Fibroblast of upper back skin (primary cell): ENCODE measurements at places on chromosomes 13 and 19.
A peak's percentile ranks its signal among the peaks of the same experiment; 100 is the strongest.

GRCh38 chr13:44493213-44493812 is 82.8 kb downstream of the TSC22D1 start:
- DNase-seq = no peak

DNA sequence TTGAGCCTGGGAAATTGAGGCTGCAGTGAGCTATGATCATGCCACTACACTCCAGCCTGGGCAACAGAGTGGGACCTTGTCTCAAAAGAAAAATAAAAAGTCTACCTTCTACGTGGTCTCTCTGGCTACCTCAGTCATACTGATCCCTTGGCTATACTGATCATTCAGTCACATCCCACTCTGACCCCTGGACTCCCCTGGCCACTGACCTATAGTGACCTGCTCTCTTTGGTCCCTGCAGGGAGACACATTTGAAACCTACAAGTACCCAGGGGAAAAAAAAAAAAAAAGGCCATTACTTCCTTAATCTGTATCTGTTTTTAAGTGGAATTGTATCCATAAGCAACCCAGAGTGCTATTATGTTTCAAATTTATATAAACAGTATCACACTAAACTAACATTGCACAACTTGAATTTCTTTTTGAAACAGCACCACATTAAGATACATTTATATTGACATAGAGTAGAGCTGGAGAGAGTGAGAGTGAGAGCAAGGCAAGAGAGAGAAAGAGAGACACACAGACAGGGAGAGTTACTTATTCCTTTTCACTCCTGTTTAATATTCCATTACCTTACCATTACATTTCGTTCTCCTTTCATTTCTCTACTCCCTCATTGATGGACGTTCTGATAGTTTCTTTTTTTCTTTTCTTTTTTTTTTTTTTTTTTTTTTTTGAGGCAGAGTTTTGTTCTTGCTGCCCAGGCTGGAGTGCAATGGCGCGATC is 23.7 kb upstream of the CERS4 start:
- DNase-seq = no peak

GRCh38 chr19:35909684-35910035 is 1.6 kb upstream of the TYROBP start:
- no peak for DNase-seq

DNA sequence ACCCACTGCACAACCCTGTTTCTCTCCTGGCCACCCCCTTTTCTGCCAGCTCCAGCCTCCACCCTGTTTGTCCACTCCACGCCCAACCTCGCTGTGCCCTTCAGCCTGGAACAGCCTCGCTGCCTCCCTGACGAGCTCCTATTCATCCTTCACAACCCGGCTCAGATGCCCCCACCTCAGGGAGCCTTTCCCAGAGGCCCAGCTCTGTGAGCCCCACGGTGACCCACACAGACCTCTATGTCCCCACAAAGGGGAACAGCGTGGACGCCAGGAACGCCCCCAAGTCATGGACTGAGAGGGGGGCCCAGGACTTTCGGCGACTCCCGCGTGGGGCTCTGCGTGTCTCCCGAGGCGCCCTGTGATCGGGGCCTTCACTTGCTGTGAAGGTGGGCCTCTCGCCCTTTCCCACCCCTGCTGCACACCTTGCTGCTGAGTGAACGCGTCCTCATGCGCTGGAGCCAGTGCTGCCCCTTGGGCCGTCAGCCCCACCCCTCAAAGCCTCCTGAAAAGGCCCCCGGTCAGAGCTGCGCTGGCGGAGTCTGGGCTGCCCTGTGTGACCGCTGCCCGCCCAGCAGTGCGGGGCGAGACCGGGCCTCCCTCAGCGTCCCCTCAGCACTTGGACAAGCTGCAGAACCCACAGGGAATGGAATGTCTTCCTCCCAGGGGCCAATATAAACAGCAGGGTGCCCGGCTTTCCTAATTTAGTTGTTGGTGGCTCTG is 40.0 kb downstream of the ADPRHL1 start:
- DNase-seq = no peak

DNA sequence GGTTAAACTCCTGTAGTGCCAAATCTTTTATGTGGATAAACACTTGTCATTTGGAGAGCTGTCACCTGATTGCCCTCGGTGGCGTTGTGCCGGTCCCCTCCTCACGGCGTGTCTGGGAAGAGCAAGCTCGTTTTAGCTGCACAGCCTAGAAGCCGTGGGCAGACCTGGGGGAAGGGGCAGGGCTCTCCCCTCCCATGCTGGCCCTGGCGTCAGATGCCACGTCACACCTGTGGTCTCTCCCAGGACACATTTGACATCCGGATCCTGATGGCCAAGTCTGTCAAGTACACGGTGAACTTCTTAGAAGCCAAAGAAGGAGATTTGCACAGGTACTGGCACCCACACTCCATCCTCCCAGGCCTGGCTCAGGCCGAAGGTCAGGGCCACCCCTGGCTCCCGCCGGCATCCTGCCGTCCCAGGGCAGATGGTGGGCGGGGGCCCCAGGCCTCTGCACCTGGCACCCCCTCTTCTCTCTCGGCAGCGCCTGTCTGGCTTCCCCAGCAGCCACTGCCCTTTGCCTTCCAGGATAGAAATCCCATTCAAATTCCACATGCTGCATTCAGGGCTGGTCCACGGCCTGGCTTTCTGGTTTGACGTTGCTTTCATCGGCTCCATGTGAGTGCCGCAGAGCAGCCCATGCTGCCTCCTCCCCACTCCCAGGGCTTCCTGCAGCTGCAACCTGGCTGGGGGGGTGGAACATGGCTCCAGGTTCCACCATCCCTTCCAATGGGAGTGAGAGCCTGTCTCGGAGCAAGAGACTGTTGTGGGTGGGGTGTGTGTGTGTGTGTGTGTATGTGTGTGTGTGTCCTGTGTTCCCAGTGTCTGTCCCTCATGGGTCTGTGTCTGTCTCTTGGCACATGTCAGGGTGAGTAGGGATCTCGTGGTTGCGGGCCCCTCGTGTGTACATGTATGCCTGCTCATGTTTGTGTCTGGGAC is 8.8 kb downstream of the YIPF2 start:
- DNase-seq = no peak

GRCh38 chr13:36814465-36814864 is 4.6 kb upstream of the RFXAP start:
- DNase-seq = no peak

DNA sequence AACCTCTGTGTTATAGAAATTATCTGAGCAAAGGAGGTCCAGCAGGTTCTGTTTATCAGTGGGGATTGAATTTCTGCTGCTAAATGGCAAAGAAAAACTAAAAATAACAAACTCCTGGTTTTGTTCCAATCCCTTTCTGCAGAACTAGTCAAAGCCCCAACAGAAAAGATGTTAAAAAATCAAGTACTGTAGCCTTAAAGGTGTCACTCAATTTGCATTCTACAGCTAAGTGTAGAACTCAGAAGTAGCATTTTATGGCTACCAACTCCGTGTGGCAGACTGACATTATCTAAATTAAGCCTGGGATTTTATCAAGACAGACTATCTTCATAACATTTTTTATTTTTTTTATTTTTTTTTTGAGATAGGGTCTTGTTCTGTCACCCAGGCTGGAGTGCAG is 91.5 kb upstream of the SLC15A1 start:
- no peak for DNase-seq

- peak; percentile 4 for DNase-seq
Observed at GRCh38 chr13:27500806-27501534, 50.6 kb upstream of the MTIF3 start.

- DNase-seq = peak; percentile 16
Observed at GRCh38 chr13:83048419-83048818, 833.9 kb downstream of the SLITRK1 start.

DNA sequence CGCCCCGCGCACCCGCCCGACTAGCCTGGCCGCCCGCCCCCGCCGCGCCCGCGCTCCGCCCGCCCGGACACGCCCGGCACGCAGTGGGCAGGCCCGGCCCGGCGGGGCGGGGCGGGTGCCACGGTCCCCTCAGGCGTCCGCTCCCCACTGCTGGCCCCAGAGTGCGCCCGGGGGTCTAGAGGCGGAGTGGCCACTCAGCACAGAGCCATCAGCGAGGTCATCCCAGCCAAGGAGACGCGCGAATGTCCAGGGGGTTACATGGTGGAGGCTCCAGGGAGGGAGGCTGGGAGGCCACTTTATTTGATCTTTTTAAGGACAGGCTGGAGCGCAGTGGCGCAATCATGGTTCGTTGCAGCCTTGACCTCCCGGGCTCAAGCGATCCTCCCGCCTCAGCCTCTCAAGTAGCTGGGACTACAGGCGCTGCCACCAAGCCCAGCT is 236 bp upstream of the TINCR start:
- no peak for DNase-seq

DNA sequence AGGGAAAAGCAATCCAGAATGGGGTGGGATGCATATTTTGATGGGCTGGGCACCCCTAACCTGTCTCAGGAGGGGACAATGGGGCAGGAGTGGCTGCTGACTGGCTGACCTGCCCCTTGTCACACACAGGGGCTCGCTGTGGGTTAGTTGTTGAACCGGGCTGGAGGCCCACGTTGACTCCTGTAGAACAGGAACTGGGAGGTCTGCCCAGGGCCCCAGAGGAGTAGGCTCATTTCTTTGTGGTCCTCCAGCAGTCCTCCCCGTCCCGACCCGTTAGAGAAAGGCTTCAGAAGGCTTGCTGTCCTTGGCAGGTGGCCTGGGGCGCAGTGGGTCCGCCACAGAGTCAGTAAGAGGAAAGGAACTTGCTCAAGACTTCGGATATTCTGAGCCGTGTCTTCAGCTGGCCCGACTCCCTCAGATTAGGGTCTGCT is 70.1 kb downstream of the COL4A1 start:
- DNase-seq = no peak

DNA sequence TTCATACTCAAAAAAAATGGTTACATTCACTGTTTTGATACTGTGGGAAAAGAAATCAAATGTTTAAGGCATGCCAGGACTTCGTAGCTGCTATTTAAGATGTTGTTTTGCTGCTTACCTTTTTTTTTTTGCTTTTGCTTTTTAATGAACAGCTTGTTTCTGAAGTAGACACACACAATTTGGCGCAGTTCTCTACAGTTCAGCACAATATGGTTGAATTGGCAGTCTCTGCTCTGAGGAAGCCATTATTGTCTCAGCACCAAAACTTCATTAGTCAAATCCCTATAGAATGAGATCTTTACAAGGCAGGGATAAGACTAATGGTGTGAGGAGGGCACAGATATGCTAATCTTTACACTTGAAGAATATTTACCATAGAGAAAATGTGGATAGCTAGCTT is 197.6 kb downstream of the SLITRK5 start:
- DNase-seq = no peak

DNA sequence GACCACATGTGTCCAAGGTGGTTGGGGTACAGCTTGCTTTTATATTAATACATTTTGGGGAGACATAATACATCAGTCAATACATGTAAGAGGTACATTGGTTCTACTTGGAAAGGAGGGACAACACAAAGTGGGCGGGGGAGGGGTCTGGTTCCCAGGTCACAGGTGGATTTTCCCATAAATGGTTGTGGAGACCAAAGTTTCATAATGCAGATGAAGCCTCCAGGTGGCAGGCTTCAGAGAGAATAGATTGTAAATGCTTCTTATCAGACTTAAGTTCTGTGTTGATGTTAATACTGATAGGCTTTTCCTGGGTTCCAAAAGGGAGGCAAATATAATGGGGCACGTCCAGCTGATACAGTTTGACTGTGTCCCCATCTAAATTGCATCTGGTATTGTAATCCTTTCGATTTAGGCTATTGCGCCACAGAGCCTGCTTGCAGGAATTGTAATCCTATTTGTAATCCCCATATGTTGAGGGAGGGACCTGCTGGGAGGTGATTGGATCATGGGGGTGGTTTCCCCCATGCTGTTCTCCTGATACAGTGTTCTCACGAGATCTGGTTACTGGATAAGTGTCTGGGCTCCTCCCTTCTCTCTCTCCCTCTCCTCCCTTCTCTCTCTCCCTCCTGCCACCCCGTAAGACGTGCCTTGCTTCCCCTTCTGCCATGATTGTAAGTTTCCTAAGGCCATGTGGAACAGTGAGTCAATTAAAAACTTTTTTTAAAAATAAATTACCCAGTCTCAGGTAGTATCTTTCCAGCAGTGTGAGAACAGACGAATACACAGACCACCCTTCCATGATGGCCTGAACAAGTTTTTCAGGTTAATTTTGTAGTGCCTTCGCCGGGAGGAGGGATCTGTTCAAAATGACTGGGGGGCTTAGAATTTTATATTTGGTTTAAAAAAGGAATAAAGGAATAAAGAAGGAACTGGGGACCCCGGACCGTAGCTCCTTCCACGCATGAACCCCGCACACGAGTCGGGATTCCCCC is 44.9 kb downstream of the ZNF823 start:
- DNase-seq = peak; percentile 88

GRCh38 chr13:78193846-78194245 is 275.2 kb upstream of the EDNRB start:
- peak; percentile 16 for DNase-seq

GRCh38 chr13:31846961-31847752 is 107.8 kb downstream of the RXFP2 start:
- no peak for DNase-seq
